ENCODE measurements at places on chromosomes 2 and 18. TPM values are rescaled to one million over a fixed set of nuclear protein-coding genes. Genes with fewer than 3 reads are reported as not detected.

- no peak for DNase-seq
These were observed 134.3 kb upstream of the RASGRP3 start for GRCh38 chr2:33342171-33342570.

DNA sequence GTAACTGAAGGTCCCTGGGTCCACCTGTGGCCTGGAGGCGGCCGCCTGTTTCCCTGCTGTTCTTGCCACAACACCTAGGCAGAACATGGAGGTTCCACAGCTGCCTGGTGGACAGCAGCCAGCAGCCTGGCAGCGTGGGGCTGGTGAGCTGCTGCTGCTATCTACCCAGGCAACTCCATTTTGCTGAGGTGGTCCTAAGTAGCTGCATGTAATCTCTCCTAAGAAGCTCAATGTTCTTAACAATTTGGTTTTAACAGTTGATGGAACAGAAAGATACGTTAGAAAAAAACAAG lies 66.7 kb downstream of the NDUFA10 start:
- no peak for DNase-seq

DNA sequence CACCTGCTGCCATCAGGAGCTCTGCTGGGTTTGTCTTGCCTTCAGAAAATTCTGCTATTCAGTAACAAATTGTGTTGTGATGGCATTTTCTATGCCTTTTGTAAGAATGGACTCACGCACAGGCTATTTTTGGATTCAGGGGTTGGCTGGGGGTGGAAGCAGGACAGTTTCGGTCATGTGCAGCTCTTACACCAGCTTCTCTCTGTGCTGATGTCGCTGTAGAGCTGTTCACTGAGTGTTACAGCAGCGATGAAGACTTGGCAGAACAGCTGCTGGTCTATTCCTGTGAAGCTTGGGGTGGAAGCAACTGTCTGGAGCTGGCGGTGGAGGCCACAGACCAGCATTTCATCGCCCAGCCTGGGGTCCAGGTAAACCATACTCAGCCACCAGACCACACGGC lies 49.2 kb downstream of the TRPM8 start:
- peak; percentile 22 for DNase-seq

DNA sequence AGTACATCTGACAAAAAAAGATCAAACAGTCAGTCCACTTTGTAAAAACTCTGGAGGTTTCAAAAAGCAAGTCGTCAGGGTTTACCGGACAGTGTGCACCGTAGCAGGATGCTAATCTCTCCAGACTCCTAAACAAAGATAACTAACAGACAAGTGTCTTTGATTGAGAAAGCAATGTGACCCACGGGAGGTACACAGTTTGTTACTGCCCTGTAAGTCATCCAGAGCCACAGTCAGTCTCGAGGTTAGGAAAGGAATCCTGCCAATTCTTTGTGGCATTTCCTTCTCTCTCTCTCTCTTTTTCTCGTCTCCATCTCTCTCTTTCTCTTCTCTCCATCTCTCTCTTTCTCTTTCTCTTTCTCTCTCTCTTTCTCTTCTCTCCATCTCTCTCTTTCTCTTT lies 42.8 kb downstream of the LRRTM4 start:
- DNase-seq = no peak

- DNase-seq = no peak
These were observed 5.9 kb downstream of the INPP5D start for GRCh38 chr2:233065954-233066470.

- peak; percentile 40 for DNase-seq
These were observed 60.2 kb downstream of the CD8B2 start for GRCh38 chr2:106547164-106547903.

GRCh38 chr2:113818382-113818951 lies 62.0 kb upstream of the SLC35F5 start:
- peak; percentile 69 for DNase-seq

- DNase-seq = no peak
These were observed 29.8 kb downstream of the CDC42EP3 start for GRCh38 chr2:37641582-37642171.

- DNase-seq = peak; percentile 21
These were observed 4.0 kb downstream of the PTGR3 start for GRCh38 chr18:75204732-75205513.

DNA sequence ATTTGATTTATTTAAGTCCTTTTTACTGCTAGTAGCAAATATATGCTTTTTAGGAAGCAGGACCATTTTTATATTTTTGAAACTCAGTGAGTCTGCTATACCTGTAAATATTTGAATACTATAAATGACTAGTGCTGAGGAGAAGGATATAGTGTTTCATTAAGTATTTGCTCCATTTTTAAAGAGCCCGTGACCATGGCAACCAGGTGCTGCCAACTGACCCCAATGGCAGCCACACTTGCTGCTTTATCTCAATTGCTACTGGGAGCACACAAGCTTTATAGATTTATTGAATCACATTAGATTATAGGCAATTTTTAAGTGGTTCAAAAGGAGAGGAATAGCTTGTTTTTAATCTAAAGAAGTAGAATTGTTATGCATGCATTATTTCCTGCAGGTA lies 142.0 kb downstream of the SCG2 start:
- DNase-seq = no peak

IL1RL2 gene
- not detected for polyA plus RNA-seq

REG3A gene
- polyA plus RNA-seq = 0.70 TPM

DNAH7 gene
- 0.55 TPM for polyA plus RNA-seq

POU3F3 gene
- polyA plus RNA-seq = not detected

ASPRV1 gene
- 1.6 TPM for polyA plus RNA-seq

Data from cardiac muscle cell (in vitro differentiated cells and primary cell).